ENCODE measurements at places on chromosomes 11 and 22.
A peak's percentile ranks its signal among the peaks of the same experiment; 100 is the strongest.

GRCh38 chr11:13338427-13339069 lies 61.0 kb downstream of the BMAL1 start:
- peak; percentile 41 for DNase-seq

GRCh38 chr11:832529-833113 lies at the start of gene CD151:
TSS of gene CD151 (plus strand) at chr11:832952. CDS start at chr11:836070, 3,118 bp downstream.
- DNase-seq: peak; percentile 67

DNA sequence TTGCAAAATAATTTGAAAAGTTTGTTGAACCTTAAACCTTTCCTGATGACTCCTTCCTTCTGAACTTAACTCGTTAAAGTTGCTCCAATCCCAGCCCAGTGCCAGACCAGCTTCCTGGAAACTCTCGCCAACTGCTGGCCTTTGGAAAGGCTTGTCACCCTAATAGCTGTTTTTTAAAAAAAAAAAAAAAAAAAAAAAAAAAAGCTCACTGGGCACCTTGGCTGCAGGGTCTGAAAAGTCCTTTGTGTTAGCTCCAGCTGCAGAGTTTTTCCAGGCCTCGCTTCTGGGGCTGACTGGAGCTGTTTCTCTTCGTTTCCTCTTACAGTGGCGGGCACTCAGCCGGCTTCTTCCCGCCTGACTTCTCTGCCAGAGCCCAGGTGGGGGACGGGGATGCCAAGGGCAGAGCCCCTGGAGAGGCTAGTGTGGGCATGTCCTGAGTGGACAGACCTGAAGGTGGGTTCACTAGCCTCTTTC lies 25.1 kb downstream of the KCNQ1OT1 start:
- no peak for DNase-seq

GRCh38 chr22:38133331-38133730 lies 22.8 kb upstream of the BAIAP2L2 start:
- no peak for DNase-seq

- no peak for DNase-seq
These were observed 60.9 kb upstream of the GAB2 start for GRCh38 chr11:78478536-78478935.

DNA sequence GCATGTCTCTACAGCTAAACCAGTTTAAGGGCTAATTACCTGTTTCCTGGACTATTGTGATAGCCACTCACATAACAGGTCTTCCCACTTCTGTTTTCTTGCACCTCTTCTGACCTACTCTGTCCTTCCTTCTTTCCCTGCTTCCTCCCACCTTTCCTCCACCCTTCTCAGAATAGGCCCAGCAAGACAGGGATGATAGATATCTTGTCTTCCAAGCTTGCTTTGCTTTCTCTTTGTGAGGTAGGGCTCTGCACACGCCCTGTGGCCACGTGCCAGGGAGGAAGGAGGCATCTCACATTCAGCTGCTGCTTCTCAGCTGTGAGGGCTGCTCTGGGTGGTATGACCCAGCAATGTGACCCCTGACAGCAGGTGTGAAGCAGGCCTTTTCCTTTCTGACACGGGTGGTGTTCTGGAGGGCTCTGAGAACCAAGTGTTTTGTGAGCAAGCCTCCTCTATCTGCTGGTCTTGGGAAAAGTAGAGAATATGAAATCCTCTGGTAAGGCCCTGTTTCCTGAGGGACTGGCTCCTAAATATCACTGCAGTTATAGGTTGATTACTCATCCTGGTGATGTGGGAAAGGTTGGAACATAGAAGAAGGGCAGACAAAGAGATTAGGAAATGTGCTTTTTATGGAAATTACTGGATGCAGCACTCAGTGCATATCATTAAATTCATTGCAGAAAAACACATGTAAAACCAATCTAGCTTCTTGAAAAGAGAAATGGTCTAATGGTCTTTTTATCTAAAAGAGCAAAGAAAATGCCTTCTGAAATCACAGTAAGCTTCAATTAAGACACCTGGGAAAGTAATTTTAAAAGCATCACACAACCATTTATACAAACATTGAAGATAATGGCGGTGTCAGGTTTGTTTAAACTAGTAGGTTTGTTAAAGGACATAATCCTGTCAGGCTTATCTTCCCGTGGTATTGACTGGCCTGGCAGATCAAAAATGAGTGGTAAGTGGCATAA lies 8.5 kb downstream of the AMOTL1 start:
- DNase-seq: no peak

DNA sequence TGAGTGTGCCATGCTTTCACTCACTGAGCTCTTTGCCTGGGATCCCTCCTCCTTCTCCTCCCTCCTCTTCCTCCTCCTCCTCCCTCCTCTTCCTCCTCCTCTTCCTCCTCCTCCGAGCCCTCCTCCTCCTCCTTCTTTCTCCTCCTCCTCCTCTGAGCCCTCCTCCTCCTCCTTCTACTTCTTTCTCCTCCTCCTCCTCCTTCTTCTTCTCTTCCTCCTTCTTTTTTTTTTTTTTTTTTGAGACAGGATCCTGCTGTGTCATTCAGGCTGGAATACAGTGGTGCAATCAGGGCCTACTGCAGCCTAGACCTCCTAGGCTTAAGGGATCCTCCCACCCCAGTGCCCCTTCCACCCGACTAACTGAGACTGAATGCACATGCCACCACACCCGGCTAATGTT lies 62.3 kb downstream of the DEUP1 start:
- no peak for DNase-seq

DNA sequence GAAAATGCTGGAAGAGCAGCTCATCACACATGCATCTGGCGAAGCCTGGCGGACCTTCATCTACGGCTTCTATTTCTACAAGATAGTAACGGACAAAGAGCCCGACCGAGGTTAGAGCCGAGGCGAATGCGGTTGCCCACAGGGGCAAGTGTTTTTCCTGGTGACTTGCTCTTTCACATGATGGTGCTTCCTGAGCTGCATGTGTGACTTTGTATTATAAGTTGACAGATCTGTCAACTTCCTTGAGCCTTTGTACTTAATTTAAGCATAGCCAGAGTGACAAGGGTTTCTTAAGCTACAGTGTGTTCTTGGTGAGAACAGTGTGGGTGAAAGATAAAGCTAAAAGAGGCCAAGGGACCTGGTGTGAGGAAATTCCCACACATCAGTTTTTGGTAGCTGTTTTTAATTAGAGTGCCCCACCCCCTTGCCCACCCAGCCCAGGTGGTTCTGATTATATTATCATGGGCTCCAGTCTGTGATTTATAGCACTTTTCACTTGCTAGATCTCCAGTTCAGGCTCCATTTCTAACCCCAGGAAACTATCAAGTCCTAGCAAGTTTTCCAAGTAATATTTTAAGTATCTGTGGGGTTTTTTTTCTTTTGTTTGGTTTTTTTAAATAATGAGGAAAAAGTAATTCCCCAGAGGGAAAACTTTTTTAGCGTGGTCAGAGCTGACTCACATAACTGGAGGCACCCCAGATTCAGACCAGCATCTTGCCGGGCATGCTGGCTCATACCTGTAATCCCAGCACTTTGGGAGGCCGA lies 68.0 kb upstream of the YWHAH start:
- DNase-seq: no peak

GRCh38 chr11:74646954-74647353 lies 54.6 kb downstream of the POLD3 start:
- no peak for DNase-seq

DNA sequence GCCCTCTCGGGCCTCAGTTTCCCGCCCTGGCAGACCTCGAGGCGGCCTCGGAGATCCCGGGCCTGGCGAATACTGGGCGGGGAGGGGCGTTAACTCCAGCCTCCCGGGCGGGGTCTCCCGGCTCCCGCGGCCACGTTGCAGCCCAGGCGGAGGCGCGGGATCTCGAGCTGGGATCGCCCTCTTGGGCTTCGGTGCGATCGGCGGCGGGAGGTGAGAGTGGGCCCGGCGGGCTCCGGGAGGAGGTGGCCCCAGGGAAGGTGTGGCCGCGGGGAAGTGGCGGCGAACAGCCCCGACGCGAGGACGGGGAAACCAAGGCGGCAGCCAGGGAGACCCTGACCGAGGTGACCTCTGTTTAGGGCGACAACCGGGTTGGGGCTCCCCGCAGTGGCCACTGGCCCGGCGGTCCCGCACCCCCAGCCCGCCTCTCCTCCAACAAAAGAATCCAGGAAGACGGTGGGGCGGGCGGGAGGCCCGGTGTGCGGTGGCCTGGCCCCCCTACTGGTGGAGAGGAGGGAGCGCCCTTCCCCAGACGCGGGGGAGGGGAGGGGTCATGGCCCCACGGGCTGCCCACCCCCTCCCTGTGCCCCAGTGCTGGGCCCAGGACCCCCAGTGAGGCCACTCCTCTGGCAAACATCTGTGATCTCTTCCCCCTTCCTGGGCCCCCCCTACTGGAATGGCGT lies at the start of gene PHETA2:
Gene PHETA2 (plus strand): TSS at position 117 of the 680 bp plus-strand sequence. CDS start 3,046 bp downstream, outside the sequence.
- peak; percentile 67 for DNase-seq

DNA sequence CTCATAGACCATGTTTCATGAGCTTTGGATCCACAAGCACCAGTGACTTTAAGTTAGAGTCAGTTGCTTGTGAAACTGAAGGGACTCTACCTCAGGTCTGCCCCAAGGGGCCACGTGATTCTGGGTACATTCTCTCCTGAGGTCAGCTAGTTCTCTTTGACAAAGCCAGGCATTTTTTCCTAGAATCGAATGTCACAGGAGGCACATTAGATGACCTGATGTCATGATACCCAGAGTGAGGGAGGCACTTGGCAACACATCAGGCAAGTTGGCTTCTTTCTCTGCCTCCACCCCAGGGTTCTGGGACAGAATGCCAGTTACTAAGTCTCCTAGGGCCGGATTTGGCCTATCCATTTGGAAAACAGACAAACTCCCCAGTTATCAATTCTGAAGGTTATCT lies 93.0 kb downstream of the APIP start:
- DNase-seq: no peak
